ENCODE measurements at places on chromosomes 3 and 15.

GRCh38 chr3:17025594-17026139 is 140.9 kb downstream of the PLCL2 start:
- no peak for DNase-seq

DNA sequence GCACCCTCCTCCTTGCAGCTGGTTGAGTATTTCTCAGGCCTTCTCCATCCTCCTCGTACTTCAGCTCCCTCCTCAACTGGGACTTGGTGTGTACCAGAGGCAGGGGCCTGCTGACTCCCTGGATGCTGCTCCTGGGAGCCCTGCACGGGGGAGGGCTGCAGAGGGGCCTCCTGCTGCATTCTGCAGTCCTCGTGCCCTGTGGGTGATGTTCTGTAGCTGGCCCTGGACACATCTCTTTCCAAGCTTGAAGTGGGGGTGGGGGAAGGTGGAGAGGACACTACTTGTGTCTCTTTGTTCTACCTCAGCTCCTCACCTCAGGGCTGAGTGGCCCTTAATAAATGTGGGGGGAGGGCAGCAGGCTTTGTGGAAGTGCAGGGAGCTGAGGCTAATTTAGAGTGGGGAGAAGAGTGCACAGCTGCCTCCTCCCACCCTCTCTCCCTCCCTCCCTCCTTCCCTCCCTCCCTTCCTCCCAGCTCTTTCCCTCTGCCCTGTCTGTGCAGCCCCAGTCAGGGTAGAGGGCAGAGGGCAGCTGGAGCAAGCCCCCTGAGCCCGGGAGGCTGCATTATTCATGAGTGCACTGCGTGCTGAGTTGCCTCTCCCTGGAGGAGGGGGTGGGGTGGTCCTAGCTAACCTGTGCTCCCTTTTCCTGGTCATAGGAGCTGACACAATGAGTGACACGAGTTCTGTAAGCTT is 3.7 kb upstream of the GRM2 start:
- no peak for DNase-seq

- peak; percentile 12 for DNase-seq
Measured at GRCh38 chr15:58924327-58924726, 9.2 kb downstream of the SLTM start.

- DNase-seq: no peak
Measured at GRCh38 chr15:101425787-101426365, 63.6 kb downstream of the PCSK6 start.

GRCh38 chr15:66670175-66670574 is 31.9 kb upstream of the SMAD6 start:
- no peak for DNase-seq

DNA sequence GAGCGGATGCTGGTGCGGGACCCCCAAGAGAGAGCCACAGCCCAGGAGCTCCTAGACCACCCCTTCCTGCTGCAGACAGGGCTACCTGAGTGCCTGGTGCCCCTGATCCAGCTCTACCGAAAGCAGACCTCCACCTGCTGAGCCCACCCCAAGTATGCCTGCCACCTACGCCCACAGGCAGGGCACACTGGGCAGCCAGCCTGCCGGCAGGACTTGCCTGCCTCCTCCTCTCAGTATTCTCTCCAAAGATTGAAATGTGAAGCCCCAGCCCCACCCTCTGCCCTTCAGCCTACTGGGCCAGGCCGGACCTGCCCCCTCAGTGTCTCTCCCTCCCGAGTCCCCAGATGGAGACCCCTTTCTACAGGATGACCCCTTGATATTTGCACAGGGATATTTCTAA is 6.9 kb downstream of the ANKRD63 start:
- DNase-seq: no peak

GRCh38 chr3:113285226-113285625 is 73.9 kb downstream of the BOC start:
- no peak for DNase-seq

DNA sequence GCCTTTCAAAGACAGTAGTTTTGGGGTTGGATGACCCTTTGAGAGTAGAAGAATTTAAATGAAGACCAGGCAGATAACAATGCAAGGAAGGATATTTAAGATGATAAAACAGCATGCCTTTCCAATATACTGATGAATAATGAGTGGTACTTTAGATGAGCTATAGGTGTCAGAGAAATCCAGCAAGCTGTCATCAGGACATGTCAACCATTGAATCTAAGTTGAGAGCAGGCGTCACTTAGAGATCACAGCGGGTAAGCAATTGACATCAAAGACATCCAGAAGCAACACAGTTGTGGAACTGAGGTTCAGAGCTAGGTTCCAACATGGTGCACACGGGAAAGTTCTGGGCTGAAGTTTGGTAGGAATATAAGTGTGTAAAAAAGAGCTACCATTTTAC is 25.0 kb downstream of the CCDC54 start:
- DNase-seq: no peak

GRCh38 chr3:45861043-45861719 is 19.3 kb upstream of the LZTFL1 start:
- DNase-seq: no peak

DNA sequence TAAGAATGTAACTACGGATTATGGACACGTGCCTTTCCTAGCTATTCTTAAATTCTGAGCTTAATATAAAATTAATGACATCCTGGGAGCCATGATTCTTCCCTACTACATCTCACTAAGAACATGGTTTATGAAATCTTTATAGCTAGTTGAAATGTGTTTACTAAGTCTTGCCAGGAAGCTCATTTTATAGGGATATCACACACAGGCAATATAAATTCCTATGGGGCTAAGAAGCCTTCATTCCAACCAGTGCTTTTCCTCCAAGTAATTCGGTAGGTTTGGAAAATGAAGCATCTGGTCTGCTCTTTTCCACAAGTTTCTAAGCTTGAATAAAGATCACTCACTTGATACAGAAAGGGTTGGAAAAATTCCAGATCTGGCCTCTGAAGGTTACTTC is 802.6 kb downstream of the FHIT start:
- no peak for DNase-seq

DNA sequence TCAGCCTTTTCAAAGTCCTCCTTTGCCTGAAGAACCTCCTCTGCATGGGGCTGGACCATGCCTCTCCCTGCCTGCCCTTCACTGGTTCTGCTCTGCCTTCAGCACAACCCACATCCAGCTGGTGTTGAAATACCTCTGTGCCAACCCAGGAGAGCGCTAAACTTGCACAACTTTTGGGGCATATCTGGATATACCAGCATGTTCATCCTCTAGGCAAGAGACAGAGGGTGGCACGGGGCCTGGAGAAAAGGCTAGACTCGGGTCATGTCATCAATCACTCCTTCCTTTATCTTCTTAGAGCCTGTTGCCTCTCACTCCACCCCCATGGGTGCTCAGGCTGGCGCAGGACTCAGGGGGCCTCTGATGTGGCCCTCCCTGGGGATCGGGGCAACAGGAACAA is 4.8 kb downstream of the SEMA4B start:
- peak; percentile 80 for DNase-seq

DNA sequence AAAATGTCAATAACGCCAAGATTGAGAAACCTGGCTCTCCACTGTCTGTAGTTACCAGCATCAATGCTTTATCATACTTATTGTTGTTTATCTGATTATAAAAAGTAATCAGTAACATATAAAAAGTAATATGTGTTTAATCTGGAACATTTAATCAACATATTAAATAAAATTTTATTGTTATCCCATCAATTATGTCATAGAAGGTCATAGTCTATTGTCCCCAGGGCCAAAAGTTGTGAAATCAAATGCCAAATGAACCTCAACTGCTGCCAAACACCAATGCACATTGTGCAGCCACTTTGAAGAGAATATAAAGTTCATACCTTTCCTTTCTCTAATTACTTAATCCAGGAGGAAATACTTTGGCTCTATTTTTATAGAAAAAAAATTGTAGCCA is 106.6 kb downstream of the EOMES start:
- no peak for DNase-seq

- no peak for DNase-seq
Measured at GRCh38 chr15:94001255-94001801, 230.0 kb upstream of the MCTP2 start.

DNA sequence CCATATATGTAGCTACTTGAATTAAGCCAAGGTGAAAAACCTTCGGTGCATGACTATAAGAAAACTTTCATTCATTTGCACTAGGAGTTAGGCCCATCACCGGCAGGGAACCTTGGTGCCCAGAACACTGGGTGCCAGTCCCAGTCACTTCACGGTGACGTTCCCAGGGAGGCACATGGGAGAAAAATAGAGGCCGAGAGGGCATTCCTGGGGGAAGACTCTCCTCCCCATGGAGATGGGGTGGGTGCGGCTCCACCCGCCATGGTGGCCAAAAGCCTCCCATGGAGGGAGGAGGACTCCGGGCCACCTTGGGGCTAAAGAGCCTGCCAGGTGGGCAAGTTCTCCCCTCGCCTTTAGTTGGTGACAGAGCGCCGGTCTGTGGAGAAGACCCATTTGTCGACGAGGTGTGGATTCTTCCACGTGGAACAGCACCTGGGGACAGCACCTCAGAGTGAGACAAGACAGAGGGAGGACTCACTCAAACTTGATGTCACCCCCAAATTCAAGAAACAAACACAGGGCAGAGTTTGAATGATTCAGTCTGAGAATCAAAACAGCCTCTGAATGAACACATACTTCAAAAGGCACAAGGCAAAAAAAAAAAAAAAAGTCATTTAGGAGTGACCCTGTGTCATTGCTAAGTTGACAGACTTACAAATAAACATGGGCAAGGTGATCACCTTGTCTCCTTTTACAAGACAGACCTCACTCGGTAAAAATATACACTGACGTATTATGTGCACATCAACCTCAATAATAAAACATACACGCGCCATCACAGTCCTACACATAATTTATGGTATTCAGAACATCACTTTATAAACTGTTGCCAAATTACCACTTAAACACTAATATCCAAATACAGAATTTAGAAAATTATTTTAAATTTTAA is 38.6 kb downstream of the ZXDC start:
- no peak for DNase-seq

DNA sequence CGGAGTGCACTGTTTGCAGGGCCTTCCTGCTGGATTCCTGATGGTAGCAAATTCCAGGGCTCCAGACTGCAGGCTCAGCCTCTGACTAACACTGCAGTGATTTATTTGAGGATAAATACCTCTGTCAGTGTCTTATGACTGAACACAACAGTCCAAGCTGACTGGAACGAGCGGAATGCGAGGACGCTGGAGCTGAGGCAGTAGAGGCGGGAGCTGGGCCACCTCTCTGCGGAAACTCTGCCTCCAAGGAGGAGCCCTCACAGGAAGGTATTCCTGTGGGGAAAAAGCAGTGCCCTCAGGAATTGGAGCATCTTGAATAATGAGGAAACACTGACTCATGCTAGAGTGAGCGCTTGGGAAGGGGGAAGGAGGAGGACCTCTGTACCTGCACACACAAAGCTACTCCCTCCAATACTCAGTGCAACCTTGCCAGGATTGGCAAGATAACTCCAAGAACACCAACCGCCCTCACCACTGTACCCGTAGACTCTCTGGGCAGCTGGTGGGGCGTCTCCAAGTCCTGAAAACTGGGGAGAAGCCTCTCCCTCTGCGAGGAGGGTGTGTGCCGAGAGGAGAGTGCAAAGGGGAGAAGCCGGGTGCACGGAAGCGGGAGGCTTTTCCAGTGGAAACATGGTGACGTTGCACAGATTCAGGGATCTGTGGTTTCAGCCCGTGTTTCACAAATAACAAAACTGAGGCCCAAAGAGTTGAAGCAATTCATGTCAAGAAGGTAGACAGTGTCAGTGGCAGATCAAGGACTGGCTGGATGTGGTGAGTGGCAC is 43.0 kb downstream of the VGLL4 start:
- no peak for DNase-seq

GRCh38 chr3:32077260-32078084 is 28.9 kb upstream of the GPD1L start:
- no peak for DNase-seq

GRCh38 chr3:102400142-102400541 is 34.7 kb upstream of the ZPLD1 start:
- no peak for DNase-seq

- no peak for DNase-seq
Measured at GRCh38 chr3:111781561-111782446, 77.3 kb upstream of the PHLDB2 start.

DNA sequence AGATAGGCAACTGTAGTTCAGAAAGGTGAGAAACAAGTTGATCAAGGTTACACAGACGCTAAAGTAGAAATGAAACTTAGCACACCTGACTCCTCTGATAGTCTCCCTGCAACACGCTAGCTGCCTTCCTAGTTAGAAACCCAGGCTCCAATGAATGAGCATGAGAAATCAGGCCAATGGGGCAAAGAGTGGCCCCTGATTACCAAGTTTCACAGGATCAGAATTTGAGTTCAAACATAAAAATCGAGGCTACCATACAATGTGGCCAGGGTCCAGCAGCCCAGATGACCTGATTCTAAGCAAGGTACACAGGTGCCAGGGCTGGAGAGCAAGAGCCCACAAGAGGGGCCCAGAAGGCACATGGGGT is 7.7 kb downstream of the PLD1 start:
- DNase-seq: no peak

- no peak for DNase-seq
Measured at GRCh38 chr15:56608140-56608778, 125.0 kb downstream of the ZNF280D start.

DNA sequence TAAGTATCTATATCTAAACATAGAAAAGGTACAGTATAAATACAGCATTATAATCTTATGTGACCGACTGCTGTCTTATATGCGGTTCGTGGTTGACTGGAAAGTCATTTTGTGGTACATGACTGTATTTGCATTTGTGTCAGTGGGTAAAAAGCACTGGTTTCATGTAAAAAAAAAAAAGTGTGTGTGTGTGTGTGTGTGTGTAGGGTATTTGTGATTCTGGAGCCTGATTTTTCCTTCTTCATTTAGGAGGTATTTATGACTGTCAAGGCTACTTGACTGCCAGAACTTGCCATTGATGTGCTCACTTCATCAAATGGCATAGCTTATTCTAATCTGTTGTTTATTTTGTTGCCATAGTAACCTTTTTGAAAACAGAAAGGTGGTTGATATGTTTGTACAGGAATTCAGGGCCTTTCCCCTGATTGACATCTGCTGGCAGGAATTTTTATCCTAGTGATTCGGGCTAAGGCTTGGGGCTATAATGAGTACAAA is 63.2 kb downstream of the AKAP13 start:
- no peak for DNase-seq

GRCh38 chr3:98733812-98734281 is 29.3 kb upstream of the ST3GAL6 start:
- DNase-seq: no peak

All from AML-193 (cell line).